ENCODE measurements at places on chromosomes 5 and 9.

DNA sequence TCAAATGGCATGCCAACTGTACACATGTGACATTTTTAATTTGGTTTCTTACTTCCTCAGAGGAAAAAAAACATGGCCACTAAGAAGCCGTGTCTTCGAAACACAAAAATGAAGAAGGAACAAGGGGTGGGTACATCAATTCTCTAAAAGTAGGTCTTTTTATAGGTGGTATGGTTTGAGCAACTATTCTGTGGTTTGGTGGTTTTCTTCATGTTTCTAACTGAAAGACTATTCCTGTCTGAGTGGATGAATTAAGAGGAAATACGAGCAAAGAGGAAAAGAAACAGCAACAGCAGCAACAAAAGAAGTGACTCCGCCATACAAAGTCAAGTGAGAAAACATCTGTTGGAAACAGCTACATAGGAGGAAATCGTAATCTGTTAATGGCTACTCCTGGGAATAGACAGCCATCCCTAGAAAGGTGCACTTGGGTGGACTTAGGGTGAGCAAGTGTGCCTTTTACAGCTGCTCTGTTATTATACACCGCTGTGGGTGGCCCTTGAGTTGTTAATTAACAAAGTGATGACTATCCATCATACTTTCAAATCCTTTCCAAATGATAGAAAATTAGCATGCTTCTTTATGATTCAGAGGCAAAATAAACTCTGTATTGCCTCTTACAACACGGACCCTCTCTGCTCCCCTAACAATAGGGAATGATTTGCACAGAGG lies 575.8 kb downstream of the TLE1 start:
- no peaks in the 10 kb centered on the region for H3K36me3 ChIP-seq
- no peaks in the 10 kb centered on the region for H3K27me3 ChIP-seq
- no peaks in the 10 kb centered on the region for H3K4me1 ChIP-seq

DNA sequence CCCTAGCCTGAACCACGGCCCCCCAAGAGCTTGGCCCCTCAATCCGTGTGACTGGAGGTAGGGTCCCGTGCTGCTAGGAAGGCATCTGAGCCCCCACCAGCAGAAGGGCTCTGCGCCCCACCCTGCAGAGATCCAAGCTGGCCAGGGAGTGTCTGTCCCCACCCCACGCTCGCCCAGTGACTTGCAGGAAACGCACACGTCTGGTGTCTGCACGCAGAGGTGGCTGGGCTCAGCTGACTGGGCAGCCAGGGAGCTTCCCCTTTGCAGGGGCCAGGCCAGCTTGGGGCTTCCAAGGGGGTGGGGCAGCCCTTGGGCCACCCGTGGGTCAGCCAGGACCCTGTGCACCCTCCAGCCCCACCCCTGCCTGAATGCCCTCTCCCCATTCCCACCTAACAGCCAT lies 24.3 kb downstream of the NOTCH1 start:
- no peaks in the 10 kb centered on the region for H3K36me3 ChIP-seq
- H3K27me3 ChIP-seq: no peaks in the 10 kb centered on the region
- H3K4me3 ChIP-seq: no peak overlapping the region
- no peak for DNase-seq

GRCh38 chr5:93800988-93801811 lies 59.8 kb upstream of the POU5F2 start:
- peak; percentile 24 for DNase-seq
- peak overlapping the region; percentile 63 for H3K27ac ChIP-seq
- H3K36me3 ChIP-seq: no peaks in the 10 kb centered on the region

DNA sequence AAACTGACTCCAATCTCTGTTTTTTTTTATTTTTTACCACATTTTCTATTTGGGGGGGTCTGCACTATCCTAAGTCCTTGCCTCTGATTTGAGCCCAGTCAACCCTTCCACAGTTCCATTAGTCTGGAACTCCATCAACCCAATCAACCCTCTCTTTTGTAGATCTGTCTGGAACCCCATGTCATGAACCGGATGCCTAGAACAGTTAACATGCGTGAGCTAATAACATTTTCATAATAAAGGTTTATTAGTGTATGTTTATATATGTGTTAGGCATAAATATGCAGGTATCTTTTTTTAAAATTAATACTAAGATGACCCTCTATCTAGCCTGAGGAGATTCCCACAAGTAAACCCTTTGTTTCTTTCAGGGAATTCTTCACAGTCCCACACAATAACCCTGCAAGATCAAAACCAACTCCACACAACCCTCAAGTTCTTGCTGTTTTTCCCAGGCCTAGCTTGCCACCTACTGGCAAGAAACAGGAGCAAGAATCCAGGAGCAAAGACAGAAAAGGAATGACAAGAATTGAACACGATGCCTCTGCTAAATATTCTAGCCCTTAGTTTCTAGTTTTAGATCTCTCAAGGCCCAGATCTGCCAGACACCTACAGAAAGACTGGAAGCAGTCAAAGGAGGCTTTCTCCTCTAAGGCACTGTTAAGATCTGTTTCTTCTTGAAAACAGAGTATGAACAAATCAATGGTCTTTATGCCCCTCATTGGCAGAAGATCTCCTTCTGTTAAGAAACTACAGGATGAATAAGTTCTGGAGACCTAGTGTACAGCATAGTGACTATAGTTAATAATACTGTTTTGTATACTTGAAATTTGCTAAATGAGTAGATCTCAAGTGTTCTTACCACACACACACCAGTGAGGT lies 100.4 kb downstream of the TRIM36 start:
- no peaks in the 10 kb centered on the region for H3K36me3 ChIP-seq
- H3K4me3 ChIP-seq: no peak overlapping the region
- no peak for DNase-seq
- no peak overlapping the region for H3K27ac ChIP-seq

- H3K4me1 ChIP-seq: no peaks in the 10 kb centered on the region
- H3K27ac ChIP-seq: peak overlapping the region; percentile 76
- no peaks in the 10 kb centered on the region for H3K36me3 ChIP-seq
- DNase-seq: peak; percentile 71
- H3K27me3 ChIP-seq: no peaks in the 10 kb centered on the region
- no peak overlapping the region for H3K4me3 ChIP-seq
These were observed 574.8 kb downstream of the PSAT1 start for GRCh38 chr9:78871452-78872331.

DNA sequence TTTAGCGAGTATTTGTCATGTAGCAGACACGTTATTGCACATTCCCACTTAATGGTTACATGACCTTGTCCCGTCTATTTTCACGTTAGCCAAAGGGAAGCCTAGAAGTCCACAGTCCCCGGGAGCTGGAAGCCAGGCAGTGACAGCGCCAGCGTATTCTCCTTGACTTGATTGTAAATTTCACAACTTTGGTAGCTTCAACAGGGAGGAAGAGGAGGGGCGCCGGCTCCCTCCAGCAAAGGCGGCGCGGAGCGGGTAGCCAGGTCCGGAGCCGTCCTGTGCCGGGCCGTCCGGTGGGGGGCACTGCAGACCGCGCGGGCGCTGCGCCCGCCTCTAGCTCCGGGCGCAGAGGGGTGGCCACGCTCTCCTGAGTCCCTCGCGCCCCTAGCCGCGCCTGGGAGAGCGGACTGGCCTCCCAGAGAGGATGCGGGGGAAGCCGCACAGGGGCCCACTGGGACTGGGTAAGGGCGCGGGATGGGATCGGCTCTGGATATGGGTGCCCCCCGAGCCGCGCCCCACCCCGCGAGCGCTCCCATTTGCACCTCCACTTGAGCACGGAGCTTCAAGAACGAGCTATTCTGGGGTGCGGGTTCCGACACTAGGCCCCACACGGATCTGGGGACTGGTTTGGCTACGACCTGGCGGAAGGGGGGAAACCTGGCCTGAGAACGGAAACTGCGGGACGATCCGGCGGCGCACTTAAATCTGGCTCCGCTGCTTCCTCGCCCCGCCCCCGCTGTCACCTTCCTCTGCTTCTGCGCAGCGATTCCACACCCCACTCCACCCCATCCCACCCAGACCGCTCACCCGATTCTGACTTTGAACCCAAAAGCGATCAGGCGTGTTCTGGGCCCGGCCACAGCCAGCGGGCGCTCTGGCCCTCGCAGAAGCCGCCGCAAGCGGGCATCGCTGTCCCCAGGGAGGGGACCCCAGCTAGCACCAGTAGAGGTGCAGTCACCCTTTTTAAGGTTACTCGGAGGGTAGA lies 23.8 kb downstream of the KLF4 start:
- peaks cover 2% of the 10 kb centered on the region for H3K27me3 ChIP-seq
- peak overlapping the region; percentile 45 for H3K4me3 ChIP-seq
- no peak overlapping the region for H3K27ac ChIP-seq
- DNase-seq: no peak

GRCh38 chr5:168328814-168329213 lies 37.4 kb downstream of the WWC1 start:
- H3K36me3 ChIP-seq: no peaks in the 10 kb centered on the region
- H3K4me1 ChIP-seq: peaks cover 14% of the 10 kb centered on the region
- DNase-seq: no peak
- H3K27me3 ChIP-seq: no peaks in the 10 kb centered on the region

- no peak overlapping the region for H3K4me3 ChIP-seq
- H3K27ac ChIP-seq: no peak overlapping the region
- H3K4me1 ChIP-seq: no peaks in the 10 kb centered on the region
- no peaks in the 10 kb centered on the region for H3K36me3 ChIP-seq
- no peak for DNase-seq
- no peaks in the 10 kb centered on the region for H3K27me3 ChIP-seq
These were observed 26.0 kb downstream of the FLT4 start for GRCh38 chr5:180623411-180623834.

DNA sequence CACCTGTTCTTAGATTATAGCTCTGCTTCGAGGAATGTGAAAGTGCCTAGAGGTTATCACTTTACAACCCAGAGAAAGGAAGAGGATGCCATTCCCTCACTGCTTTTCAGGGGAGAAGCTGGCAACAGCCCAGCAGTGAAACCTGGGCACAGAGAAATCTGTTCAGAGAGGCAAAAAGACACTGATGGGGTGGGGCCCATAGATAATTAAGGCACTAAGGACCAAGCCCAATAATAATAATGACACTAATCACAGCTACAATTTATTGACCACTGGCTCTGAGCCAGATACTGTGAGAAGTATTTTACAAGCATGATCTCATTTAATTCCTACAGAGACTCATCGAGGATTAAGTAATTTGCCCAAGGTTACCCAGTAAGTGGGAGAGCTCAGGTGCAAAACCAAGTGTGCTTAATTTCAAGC lies 168.3 kb downstream of the PIK3R1 start:
- H3K36me3 ChIP-seq: no peaks in the 10 kb centered on the region
- no peak overlapping the region for H3K4me3 ChIP-seq
- H3K27me3 ChIP-seq: no peaks in the 10 kb centered on the region
- H3K27ac ChIP-seq: no peak overlapping the region
- H3K4me1 ChIP-seq: no peaks in the 10 kb centered on the region

DNA sequence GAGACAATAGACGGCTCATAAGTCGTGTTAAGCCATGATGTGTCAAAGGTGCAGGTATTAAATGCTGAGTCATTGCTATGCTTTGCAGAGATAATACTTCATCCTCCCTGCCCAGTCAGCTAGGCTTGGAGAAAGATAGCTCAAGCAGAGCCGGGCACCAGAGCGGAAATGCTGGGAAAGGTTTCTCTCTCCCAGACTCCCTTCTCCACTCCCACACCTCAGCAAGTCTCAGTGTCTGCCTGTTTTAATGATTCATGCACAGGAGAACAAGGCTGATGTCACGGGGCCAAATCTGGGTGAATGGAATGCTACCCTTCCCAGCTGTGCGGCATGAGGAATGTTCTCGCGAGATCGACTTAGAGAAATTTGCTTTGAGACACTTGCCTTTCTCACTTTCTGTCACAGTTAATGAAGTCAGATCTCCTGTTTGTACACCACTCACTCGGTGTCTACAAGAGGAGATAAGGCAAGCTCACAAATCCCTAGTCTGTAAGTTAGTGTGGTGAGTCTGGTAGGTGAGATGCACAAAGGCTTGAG lies 204.4 kb downstream of the EFNA5 start:
- peak overlapping the region; percentile 86 for H3K27ac ChIP-seq
- no peak overlapping the region for H3K4me3 ChIP-seq

DNA sequence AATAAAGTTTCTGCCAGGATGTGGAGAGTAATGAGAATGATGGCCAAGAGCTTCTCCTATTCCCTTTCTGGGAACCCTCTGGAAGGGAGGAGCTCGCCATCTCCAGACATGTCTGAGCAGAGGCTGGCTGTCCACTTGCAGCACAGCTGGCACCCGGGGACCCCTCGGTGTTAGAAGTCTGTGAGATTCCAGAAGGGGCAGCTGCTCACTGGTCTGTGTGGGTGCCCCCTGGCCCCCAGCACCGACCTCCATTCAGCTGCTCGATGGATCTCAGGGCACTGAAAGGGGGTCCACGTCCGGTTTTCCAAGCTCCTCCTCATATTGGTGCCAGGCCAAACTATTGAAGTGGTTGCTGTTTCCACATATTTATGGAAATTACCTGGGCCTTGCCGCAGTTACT lies 3.6 kb upstream of the FAM163B start:
- no peak overlapping the region for H3K4me3 ChIP-seq
- peaks cover 4% of the 10 kb centered on the region for H3K27me3 ChIP-seq
- no peak overlapping the region for H3K27ac ChIP-seq
- H3K36me3 ChIP-seq: no peaks in the 10 kb centered on the region

DNA sequence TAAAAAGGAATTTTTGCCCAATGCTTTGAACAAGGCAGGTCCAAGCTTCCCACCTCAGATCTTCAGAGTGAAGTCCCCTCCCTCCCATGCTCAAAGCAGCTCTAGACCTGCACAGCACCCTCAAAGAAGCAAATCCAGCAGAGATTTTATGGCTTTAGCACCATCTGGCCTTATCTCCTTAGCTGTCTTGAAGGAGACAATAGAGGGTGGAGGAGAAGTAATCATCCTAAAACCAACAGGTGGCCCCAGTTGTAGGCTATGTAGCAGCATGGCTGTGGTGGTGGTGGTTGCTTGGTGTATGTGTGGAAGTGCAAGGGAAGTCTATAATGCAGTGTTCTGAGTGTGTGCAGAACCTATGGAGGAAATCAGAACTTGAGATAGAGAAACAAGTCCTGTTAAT lies 140.1 kb downstream of the GRIA1 start:
- H3K27me3 ChIP-seq: no peaks in the 10 kb centered on the region

DNA sequence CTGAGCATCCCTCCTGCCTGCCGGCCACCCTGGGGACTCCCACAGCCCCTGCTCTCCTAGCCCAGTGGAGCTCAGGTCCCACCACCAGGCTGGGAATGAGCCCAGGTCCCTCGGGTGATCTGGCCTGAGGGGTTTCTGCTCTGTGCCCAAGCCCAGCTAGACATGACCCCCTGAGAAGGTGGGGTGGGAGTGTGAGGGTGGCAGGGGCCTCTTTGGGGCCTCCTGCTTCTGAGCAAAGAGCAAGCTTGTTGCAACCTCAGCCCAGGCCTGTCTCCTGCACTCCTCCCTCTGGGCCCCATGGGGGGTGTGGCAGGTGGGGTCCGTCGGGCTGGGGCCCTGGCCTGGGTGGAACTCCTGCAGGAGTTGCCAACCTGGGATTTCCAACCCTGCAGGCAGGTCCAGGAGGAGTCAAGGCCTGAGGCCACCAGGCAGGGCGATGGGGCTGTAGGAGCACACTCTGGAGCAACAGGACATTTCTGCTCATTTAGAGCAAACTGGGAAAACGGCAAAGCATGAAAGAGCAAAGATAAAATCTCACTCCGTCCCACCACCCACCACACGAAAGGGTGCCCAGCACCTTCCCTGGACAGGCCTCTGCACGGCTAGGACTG lies 11.4 kb upstream of the NRARP start:
- no peak overlapping the region for H3K27ac ChIP-seq
- H3K36me3 ChIP-seq: no peaks in the 10 kb centered on the region
- H3K4me1 ChIP-seq: no peaks in the 10 kb centered on the region
- no peaks in the 10 kb centered on the region for H3K27me3 ChIP-seq
- DNase-seq: no peak
- H3K4me3 ChIP-seq: no peak overlapping the region

GRCh38 chr5:38453921-38454320 lies 102.5 kb downstream of the LIFR start:
- H3K36me3 ChIP-seq: no peaks in the 10 kb centered on the region
- no peaks in the 10 kb centered on the region for H3K4me1 ChIP-seq
- H3K27me3 ChIP-seq: no peaks in the 10 kb centered on the region
- no peak overlapping the region for H3K4me3 ChIP-seq
- no peak overlapping the region for H3K27ac ChIP-seq

- H3K4me1 ChIP-seq: no peaks in the 10 kb centered on the region
- no peak overlapping the region for H3K27ac ChIP-seq
- no peak overlapping the region for H3K4me3 ChIP-seq
- H3K36me3 ChIP-seq: no peaks in the 10 kb centered on the region
These were observed 155.8 kb downstream of the DRD1 start for GRCh38 chr5:175288048-175288621.

All from Panc1 (cell line).